ENCODE measurements at places on chromosomes 3 and 15.

- no peak for DNase-seq
Observed at GRCh38 chr3:70702132-70702531, 389.7 kb upstream of the MDFIC2 start.

DNA sequence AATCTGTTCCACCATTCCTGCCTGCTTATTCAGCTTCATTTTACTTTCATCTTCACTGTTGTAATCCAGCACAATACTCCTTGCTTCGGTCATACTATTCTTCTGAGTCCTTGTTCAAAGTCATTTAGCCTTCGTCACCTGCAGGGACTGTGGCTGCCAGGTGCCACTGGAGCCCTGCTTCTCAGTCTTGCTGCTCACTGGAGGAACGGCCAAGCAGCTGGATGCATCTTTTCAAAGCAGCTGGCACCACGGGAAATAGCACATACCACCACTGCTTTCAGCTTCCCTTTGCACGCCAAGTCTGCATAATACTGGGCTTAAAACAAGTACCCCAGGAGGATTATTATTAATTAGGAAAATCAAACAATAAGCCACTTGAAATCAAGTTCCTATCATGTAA is 287.6 kb downstream of the BCHE start:
- DNase-seq, result no peak

GRCh38 chr15:39888243-39888642 is 31.8 kb downstream of the GPR176 start:
- no peak for DNase-seq

- no peak for DNase-seq
Observed at GRCh38 chr3:109743981-109744380, 406.6 kb upstream of the DPPA4 start.

DNA sequence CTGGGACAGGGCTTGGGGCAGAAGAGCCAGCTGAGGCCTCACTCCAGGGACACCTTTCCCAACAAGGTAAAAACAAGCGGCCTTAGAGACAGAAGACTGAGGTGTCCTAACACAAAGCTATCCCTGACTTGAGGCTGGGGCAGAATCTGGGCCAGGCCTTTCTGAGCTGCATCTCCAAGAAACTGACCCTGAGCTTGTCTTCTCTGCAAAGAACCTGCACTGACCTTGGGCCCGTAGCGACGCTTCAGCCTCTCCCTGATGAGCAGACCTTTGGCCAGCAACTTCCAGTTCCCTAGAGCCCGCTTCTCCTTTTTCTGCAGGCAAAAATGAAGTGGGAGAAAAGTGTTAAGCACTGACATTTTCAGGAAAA is 22.2 kb downstream of the TMEM43 start:
- DNase-seq, result no peak

DNA sequence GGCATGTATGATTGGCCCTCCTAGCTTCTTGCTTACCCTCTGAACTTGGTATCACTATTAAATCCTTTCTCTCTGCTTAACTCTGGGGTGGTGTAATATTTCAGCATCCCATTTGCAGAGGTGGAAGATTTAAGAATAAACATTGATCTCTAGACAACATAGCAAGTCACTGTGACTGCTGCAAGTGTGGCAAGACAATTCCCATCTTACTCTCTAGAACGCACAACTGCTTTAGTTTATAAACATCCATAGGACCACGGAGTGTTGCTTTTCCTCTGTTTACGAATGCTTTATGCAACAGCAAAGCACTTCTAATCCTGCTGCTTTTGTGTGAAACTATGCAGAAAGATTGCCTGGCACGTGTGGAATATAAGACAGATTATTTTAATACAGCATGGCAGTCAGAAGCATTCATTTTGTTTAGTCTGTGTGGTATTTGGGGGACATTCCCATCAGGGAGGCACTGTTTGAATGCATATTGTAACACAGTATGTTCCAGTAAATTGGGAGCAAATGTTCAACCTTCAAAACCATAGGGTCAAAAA is 338.9 kb upstream of the TMCO5A start:
- no peak for DNase-seq

GRCh38 chr15:32794973-32795372 is 77.2 kb downstream of the GREM1 start:
- no peak for DNase-seq

DNA sequence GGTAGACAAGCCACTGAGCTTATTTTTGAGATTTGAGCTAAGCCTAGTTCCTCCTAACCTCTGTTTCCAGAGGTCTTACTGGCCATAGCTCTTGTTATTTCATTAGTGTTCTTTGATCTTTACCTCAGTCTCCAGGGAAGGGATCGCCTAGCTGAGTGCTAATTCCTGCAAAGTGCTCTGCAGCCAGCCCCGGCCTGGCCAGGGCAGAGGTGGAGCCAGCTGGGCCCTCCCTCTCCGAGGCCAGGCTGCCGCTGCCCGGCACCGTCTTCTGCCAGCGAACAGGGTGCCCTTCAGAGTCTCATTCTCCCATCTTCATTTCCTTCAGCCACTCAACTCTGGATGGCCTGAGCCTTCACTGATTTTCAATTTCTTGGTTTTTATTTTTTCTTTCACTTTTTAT is 19.7 kb downstream of the FAN1 start:
- no peak for DNase-seq

GRCh38 chr3:4271834-4272233 is 31.3 kb upstream of the SETMAR start:
- DNase-seq, result no peak

GRCh38 chr3:152754303-152754702 is 80.6 kb upstream of the P2RY1 start:
- no peak for DNase-seq

DNA sequence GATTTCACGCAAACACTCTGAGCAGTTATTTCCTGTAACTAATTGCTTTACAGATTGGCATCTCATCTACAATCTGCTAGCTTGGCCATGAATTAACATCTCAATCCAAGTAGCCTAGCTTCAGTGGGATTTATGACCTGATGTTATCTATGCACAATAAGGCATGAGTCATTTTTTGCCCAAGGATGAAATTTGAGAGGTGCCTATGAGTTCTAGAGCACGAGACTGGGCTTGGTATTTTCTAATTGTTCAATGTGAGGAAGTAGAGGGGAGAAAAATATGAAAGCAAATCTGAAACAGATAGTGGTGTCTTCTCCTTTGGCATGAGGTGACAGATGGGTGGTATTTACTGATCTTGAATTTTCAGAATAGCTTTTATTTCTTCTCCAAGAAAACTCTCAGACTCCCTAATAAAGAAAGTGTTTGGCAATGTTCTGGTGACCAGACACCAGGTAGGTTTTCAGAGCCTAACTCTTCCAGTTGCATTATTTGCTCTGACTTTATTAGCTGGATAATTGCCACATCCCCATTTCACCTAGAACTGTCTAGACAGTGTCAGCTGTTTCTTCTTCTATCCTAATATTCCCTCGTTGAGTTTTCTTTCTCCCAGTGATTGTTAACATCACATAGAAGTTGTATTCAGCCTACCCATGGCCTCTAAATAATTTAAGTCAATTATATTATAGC is 301.0 kb upstream of the UMPS start:
- DNase-seq, result no peak

Measured in GM12891 (cell line).